ENCODE measurements at places on chromosomes 13 and 19. TPM values are rescaled to one million over a fixed set of nuclear protein-coding genes. Genes with fewer than 3 reads are reported as not detected.

SCGB2B2 gene
- 0.13 TPM for polyA plus RNA-seq

PROZ gene
- polyA plus RNA-seq = not detected

URAD gene
- not detected for polyA plus RNA-seq

PTGIR gene
- 0.75 TPM for polyA plus RNA-seq

VN1R4 gene
- not detected for polyA plus RNA-seq

ZNF415 gene
- polyA plus RNA-seq = 3.9 TPM

B3GNT8 gene
- 0.73 TPM for polyA plus RNA-seq

ZNF329 gene
- 1.9 TPM for polyA plus RNA-seq

FXYD1 gene
- 210 TPM for polyA plus RNA-seq

KLF1 gene
- 0.18 TPM for polyA plus RNA-seq

SIGLEC11 gene
- 0.22 TPM for polyA plus RNA-seq

CCDC122 gene
- polyA plus RNA-seq = 0.15 TPM

SUGP1 gene
- 24.6 TPM for polyA plus RNA-seq

C2CD4C gene
- 0.73 TPM for polyA plus RNA-seq

CYP2F1 gene
- polyA plus RNA-seq = not detected

ABHD13 gene
- 5.7 TPM for polyA plus RNA-seq

THSD8 gene
- polyA plus RNA-seq = 2.0 TPM

CYP2A6 gene
- polyA plus RNA-seq = not detected

MBD3L1 gene
- polyA plus RNA-seq = not detected

ABCA7 gene
- polyA plus RNA-seq = 2.6 TPM

RGS9BP gene
- polyA plus RNA-seq = 8.2 TPM

SLC1A5 gene
- polyA plus RNA-seq = 3.4 TPM

CGB3 gene
- not detected for polyA plus RNA-seq

DACT3 gene
- polyA plus RNA-seq = 0.44 TPM

ZNF649 gene
- polyA plus RNA-seq = 3.6 TPM

COX6B2 gene
- 0.04 TPM for polyA plus RNA-seq

RFPL4A gene
- polyA plus RNA-seq = not detected

HIF3A gene
- polyA plus RNA-seq = 12.1 TPM

MUC16 gene
- not detected for polyA plus RNA-seq

COMMD6 gene
- 74.3 TPM for polyA plus RNA-seq

KCNC3 gene
- polyA plus RNA-seq = 0.64 TPM

TEKTIP1 gene
- not detected for polyA plus RNA-seq

CNFN gene
- 0.24 TPM for polyA plus RNA-seq

FGF9 gene
- 1.00 TPM for polyA plus RNA-seq

DACH1 gene
- 0.51 TPM for polyA plus RNA-seq

CDC42EP5 gene
- 4.1 TPM for polyA plus RNA-seq

HCST gene
- 3.5 TPM for polyA plus RNA-seq

TSHZ3 gene
- polyA plus RNA-seq = 0.53 TPM

KLK12 gene
- not detected for polyA plus RNA-seq

MPV17L2 gene
- polyA plus RNA-seq = 19.9 TPM

CYP2A7 gene
- not detected for polyA plus RNA-seq

CEACAM5 gene
- 0.04 TPM for polyA plus RNA-seq

BST2 gene
- 29.8 TPM for polyA plus RNA-seq

CPB2 gene
- not detected for polyA plus RNA-seq

PSG2 gene
- polyA plus RNA-seq = not detected
